ENCODE measurements at places on chromosomes 5 and 9.
A peak's percentile ranks its signal among the peaks of the same experiment; 100 is the strongest.

DNA sequence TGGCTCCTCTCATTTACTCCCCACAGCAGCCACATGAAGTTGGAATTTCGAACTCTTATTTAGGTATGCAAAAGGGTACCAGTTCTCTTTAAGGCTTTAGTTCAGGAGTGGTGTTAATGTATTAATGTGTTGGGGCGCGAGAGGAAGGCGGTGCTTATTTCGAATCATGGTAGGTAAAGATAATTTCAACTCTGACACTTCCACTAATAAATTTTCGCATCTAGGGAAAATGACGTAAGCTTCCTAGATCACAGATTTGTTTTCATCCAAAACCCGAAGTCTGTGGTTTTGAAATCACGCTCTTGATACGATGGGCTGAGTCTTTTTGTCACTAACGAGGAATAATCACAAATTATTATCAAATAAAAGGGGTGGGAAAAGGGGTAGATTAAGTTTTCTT is 681 bp downstream of the PPWD1 start:
- DNase-seq, result no peak

DNA sequence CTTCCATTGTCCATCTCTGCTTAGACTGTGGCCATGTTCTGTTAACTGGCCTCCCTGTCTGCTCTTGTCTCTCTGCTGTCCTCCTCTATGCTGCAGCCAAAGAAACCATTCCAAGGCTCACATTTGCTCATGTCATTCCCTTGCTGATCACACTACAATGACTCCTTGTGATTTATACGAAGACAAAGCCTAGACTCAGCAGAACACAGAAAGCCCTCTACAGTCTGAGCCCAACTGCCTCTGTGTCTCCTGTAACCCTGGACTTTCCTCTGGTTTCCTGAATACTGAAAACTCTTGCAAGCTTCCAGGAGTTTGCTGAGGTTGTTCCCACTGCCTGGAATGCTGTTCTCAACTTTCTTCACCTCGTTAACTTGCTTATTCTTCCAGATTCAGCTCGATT is 191.8 kb downstream of the TMEM38B start:
- DNase-seq, result no peak

DNA sequence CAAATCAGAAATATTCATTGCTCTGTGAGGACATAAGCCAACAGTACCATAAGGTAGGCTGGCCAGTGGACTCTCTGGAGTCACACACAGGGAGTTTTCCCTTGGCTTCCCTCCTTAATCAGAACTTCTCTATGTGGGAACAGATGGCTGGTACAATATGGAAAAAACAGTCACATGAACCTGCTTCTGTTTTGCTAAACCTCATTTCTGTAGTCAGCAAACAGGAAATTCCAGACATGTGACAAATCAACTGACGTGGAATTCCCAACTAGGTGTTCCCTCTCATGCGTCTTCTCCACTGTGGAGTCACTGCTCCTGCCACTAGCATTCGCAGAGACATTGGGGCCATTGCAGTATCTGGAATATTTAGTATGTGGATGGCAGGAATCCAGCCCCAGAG is 617.6 kb downstream of the KIF4B start:
- DNase-seq, result no peak

GRCh38 chr9:86072394-86072877 is 26.9 kb downstream of the GOLM1 start:
- DNase-seq, result no peak

- DNase-seq, result no peak
Observed at GRCh38 chr9:37026931-37027581, 7.0 kb downstream of the PAX5 start.

GRCh38 chr9:72856972-72857623 is 95.8 kb downstream of the ALDH1A1 start:
- no peak for DNase-seq

GRCh38 chr9:87537625-87538024 is 40.0 kb downstream of the DAPK1 start:
- no peak for DNase-seq

DNA sequence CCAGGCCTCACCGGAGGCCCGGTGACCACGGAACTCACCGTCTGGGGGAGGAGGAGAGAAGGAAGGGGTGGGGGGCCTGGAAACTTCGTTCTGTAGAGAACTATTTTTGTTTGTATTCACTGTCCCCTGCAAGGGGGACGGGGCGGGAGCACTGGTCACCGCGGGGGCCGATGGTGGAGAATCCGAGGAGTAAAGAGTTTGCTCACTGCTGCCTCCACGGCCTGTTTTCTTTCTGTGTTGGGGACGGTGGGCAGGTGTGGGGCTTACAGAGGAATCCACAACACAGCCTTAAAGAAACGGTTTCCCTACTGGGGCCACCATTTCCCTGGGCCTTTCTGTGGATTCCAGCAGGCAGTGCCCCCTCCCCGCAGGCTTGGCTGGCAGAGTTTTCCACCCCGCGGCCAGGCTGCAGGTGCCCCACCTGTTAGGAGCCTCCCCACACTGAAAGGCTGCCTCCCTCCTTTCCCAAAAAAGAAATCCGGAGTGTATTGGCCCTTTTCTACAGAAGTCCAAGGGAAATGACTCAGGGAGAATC is 80.8 kb downstream of the NTNG2 start:
- DNase-seq, result no peak

GRCh38 chr5:172127581-172127980 is 60.4 kb downstream of the STK10 start:
- no peak for DNase-seq

- DNase-seq, result no peak
Observed at GRCh38 chr9:77018058-77018968, 1.1 kb upstream of the FOXB2 start.

DNA sequence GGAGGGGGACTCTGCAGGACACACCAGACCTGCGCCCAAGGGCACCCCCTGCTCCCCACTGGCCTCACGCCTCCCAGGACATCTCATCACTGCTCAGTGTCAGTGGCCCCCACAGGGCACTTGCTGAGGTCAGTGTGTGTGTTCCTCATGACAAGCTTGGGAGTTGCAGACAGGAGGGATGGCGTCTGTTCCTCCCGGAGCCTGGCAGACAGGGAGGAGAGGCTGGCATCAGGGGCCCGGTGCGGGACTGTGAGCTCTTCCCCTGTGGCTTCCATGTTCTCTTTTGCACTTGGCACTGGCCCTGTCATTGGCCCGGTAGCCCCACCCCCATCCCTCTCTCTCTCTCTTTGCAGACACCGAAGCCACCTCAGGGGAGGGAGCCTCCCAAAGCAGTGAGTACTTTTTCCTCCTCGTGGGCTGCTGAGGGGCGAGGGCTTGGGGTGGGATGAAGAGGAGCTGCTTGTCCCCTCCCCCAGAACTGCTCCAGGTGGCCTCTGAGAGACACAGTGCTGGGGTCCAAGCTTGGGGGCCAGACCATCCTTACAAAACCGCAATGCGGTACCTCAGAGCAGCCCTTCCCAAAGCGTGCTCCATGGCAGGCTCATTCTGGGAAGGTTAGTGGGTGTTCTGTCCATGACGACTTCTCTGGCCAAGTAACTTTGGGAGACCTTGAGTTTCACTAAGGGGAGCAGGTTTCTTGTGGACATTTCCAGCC is 75.7 kb downstream of the AMBP start:
- no peak for DNase-seq

DNA sequence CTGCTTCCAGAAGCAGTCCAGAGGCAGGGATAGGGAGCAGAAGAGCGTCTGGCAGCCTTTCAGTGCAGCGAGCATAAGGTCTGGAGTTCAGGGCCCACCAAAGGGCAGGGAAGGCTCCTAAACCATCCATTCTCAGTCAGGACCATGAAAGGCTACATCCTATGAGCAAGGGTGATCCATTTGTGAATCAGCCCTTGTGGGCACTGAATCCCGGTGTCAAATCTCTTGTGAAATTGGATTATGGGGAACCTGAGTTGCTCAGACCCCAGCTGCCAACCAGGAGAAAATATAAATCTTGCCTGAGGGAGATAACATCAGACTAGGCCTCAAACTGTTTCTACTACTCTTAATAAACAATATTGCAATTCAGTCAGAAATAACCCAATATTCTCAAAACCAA is 204.4 kb downstream of the SYK start:
- DNase-seq, result no peak

DNA sequence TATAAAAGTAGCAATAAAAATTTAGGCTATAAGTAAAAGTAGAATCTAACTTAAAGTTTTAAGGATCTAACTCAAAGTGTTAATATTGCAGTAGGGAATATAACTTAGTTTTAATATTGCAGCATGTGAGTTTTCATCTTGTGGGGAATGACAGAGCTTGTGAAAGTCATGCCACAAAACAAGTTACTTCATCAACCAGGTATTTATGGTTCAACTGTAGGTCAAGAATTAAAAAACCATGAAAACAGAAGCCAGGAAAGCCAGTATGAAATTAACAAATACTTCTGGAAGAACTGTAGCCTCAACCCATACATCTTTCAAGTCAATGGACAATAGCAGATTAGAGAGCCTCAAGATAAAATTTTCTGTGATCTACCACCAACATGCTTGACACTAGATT is 19.0 kb downstream of the HMGCS1 start:
- DNase-seq, result no peak

- no peak for DNase-seq
Observed at GRCh38 chr5:120452471-120452870, 11.6 kb upstream of the PRR16 start.

DNA sequence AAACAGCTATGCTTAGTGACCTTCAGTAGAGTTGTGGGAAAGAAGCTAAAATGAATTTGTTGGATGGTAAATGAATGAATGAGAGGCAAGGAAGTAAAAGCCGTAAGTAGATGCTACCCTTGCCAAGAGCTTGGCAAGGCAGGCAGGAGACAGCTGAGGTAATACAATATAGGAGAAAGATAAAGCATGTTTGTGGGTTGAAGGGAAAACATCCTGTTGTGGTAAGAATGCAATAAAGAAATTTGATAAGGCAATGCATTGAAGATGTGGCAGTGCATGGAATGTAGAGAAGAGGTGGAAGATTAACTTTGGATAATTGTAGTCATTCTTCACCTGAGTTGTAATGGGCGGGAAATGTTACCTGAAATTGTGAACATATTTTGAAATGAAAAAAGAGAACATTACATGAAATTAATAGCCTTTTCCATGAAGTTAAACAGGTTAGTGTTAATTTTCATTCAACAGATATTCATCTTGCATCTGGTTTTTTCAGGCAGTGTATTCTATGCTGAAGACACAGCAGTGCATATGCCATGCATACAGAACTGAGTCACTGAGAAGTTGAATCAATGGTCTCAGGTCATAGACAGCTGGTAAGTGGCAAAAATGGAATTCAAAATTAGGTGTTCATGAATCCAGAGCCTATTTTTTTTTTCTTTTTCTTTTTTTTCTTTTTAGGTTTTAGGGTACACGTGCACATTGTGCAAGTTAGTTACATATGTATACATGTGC is 43.4 kb upstream of the SPINK5 start:
- DNase-seq, result no peak

DNA sequence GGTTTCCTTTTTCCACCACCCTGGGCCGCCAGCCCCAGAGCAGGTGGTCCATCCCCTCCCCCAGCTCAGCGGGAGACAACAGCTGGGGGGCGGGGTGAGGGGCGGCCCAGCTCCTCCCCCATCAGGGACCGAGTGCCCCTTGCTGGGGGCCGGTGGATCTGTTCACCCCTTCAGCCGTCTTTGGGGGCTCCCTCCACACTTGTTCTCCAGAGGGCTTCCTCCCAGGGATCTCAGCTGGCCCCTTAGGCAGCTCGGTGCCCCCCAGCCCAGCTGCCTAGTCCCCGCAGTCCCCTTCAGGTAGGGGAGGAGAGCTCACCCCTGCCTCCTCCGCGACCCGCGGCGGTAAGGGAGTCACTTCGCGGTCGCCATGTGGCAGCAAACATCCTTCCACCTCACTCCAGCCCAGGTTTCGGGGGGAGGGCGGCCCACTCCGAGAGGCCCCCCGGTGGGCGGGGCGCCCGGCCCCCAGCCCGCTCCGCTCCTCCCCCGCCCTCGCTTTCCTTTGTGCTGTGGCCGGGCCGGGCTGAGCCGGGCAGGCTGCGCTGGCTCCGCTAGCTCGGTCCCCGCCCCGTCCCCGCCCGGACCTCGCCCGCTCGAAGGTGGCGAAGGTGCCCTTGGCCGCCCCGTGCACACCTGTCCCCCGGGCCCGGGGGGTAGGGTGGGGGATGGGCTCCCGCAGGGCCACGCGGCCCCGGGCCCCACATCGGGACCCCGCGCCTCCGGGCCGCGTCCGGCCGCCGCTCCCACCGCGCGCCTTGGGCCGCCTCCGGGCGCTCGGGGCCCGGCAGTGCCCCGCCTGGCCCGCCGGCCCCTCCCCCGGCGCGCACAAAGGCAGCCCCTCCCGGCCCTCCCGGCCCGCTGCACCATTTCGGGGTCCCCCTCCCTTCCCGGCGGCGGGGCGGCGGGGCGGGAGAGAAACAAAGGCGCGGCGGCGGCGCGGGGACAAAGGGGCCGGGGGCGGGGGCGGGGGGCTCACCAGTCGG is 683 bp downstream of the DBN1 start:
- no peak for DNase-seq

GRCh38 chr5:176929654-176930053 is 30.5 kb upstream of the HK3 start:
- DNase-seq, result no peak

GRCh38 chr5:67552773-67553172 is 356.2 kb upstream of the CD180 start:
- no peak for DNase-seq

DNA sequence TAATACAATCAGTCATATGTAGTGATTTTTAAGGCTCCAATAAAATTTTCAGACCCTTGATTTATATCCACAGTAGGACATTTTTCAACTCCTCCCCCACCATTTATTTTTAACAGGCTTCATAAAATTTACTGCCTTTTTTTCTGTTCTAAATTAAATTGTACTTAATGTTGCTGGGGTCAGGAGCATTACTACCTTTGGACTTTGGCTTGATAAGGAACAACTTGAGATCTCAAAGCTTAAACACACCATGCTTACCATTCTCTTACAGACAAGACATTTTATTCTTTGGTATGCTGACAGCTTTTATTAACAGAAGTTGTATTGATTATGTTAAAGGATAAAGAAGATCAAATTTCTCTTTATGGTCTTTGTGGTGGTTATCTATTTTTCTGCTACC is 30.5 kb downstream of the TRPM3 start:
- no peak for DNase-seq

GRCh38 chr5:57817924-57818323 is 335.3 kb upstream of the ACTBL2 start:
- DNase-seq, result no peak

DNA sequence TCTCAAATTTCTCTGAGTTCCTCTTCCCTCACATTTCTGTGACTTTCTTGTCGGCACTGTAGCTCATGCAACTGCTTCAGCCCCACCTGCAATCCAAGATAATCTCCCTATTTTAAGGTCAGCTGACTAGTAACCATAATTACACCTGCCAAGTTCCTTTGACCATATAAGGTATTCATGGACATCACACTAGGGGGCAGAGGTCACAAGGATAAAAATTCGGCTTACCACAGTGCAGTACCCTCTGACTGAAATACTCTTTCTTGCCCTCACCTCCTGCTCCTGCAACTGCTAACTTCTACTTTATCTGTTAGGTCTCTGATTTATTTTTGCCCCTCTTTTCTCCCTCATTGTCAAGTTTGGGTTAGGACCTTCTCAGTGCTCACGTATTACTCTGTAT is 144.2 kb downstream of the GDNF start:
- DNase-seq, result no peak

- no peak for DNase-seq
Observed at GRCh38 chr9:37796232-37796631, 4.4 kb upstream of the DCAF10 start.

GRCh38 chr9:104118916-104119315 is 24.8 kb downstream of the SMC2 start:
- DNase-seq, result peak; percentile 53

- no peak for DNase-seq
Observed at GRCh38 chr5:159702301-159702700, 214.0 kb upstream of the ADRA1B start.
